Kidney glomerular epithelial cell (primary cell): ENCODE measurements at places on chromosomes 2 and 18.

- no peak for DNase-seq
Observed at GRCh38 chr18:6052449-6052913, 157.2 kb upstream of the TMEM200C start.

GRCh38 chr2:113977660-113978523 is 88.0 kb downstream of the ACTR3 start:
- DNase-seq, result peak; percentile 89

- peak; percentile 75 for DNase-seq
Observed at GRCh38 chr2:143745060-143745459, 615.8 kb downstream of the ARHGAP15 start.

DNA sequence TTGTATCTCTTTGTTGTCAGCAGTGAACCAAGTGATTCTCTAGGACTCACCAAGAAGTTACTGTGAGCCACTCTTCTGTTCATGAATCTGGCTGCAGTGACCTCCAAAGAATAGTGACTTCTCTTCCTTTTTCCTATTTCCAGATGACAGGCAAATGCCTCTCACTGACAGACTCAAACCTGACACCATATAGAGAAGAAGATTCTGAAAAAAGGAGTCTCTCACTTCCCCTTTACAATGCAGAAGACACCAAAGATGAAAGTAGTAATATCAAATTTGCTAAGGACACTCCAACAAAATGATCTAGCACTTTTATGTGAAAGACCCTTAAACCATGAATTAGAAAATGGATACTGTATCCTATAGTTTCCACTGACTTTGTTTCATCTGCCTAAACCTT is 44.4 kb upstream of the SETBP1 start:
- no peak for DNase-seq

DNA sequence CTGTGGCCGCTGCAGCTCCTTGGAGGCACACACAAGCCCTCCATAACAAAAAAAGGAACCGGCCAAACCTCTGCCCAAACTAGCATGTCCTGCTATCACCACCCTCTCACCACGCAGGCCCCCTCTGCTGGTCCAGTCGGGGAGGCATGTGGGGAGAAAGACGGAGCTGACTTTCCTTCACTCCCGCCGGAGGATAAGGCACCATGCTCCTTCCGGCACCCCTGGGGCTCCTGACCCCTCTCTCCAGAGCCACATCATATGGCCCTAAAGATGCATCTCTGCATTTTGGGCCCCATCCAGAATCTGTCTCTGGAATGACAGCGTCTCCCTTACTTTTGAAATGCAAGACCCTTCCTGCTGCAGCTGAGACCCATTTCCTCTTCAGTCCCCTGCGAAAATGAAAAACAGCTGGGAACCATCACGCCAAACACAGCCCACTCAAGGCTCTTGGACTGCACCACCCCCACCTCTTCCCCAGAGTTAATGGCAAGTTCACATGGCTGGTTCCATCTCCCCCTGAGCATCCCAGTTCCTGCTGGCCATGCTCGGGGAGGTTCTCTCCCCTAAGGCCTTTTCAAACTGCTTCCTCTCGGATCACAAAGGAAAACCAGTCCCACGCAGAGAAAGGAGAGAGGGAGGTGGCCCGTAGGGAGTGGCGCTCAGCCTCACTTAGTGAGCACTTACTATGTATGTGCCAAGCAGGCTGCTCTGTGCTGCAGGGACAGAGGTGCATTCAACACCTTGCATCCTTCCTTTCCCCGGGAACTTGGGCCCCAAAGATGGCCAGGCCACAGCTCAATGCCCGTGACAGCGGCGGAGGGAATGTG is 35.2 kb upstream of the MLPH start:
- no peak for DNase-seq

GRCh38 chr18:76874642-76875389 is 52.5 kb downstream of the ZNF236 start:
- no peak for DNase-seq

DNA sequence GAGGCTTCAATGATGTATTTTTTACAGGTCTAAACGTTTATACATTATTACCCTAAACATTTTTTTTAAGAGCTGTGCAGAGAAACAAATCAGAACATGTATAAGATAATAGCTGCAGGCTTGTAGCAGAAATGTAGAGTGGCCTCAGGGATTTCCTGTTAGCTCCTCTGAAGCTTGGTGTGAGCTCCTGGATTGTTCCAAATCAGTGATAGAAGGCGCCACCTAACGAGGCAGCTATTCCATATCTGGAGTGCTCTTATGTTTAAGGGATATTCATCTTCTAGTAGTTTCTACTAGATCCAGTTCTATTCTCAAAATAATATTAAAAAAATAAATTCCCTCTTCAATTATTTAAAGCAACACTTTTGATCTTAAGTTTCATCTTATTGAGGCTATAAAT is 93.1 kb downstream of the LRP1B start:
- DNase-seq, result no peak

- DNase-seq, result no peak
Observed at GRCh38 chr2:142710336-142710735, 167.1 kb upstream of the KYNU start.
